ENCODE measurements at places on chromosomes 1 and 21.

GRCh38 chr1:72434070-72434469 lies 151.7 kb upstream of the NEGR1 start:
- DNase-seq, result no peak

DNA sequence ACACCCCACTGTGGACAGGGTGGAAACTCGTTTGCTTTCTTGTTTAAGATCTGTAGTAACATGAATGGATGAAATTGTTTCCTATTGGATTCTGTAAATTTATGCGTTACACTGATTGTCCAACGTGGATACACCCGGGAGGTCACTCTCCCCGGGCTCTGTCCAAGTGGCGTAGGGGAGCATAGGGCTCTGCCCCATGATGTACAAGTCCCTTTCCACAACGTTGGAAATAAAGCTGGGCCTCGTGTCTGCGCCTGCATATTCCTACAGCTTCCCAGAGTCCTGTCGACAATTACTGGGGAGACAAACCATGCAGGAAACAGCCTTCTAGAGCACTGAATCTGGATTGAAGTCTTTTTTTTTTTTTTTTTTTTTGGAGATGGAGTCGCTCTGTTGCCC lies 1.4 kb downstream of the RCC1 start:
- no peak for DNase-seq

DNA sequence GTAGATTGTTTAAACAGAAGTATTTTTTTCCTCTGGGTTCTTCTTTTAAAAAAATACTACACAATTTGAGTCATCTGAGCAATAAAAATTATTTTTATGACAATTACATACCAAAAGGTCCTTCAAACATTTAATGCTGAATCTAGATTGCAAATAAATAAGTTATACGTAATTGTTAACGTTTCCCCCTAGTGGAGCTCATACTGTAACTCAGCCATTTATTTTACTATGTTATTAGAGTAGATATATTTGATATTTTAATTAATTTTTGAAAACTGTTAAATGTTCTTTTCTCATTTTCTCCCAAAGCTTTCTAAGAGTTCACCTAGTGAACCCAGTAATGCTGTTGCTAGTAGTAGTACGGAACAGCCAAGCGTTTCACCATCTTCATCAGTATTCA lies 33.5 kb downstream of the ZMYM1 start:
- no peak for DNase-seq

GRCh38 chr1:91803123-91803522 lies 82.8 kb downstream of the TGFBR3 start:
- DNase-seq, result no peak

- no peak for DNase-seq
These were observed 218.8 kb downstream of the ZP4 start for GRCh38 chr1:237671935-237672334.

DNA sequence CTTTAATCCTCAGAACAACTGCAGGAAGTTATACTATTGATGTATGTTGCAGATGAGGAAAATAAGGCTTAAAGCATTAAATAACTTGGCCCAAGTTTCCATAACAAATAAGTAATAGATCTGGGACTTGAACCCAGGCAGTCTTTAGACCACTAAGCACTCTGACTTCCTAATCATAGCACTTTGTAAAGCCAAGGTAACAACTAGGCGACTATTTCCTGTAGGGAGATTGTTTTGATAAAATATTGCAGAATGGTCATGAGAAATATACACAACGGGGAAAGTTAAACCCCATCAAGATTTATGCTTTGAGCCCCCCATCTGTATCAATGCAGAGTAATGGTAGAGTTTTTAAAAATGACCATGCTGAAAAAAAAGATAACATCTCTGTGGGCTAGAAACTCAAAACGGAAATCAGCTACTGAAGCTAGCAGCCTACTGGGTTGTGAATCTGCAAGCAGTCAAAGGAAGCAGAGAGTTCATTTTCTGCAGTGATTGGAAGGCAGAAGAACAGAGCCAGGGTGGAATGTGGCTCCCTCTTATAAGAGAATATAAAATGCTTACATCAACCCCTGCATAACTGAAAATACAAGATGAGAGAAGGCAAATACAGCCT lies 111.2 kb upstream of the OLIG2 start:
- DNase-seq, result no peak

DNA sequence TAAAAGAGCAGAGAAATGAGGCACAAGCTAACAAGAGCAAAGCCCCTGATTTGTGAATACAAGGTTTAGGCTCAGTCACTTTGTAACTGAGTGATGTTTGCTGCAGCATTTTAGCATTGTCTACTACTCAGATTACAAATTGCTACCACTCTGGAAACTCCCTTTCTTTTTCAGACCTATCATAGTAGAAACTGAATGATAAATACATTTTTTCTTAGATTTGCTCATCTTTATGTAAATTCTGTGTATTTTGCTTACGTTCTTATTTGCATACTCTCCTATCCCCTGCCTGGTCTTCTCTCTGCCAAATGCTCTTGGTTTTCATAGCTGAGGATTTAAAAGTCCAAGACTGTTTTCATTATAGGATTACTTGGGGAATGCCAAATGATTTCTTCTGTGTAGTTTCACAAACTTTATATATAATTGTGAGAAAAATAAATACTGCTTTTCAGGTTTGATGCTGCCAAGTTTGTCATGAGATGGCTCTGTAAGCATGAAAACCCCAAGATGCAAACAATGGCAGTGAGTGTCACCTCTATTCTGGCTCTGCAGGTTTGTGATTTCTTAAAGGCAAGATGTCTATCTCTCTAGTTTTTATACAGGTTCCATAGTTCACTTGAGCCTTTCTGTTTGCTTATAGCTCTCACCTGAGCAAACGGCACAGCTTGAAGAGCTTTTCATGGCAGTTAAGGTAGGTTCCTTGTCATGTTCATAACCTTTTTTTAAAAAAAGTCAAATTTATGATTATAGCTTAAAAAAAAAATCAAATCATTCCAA lies 24.7 kb downstream of the ZYG11A start:
- DNase-seq, result no peak

DNA sequence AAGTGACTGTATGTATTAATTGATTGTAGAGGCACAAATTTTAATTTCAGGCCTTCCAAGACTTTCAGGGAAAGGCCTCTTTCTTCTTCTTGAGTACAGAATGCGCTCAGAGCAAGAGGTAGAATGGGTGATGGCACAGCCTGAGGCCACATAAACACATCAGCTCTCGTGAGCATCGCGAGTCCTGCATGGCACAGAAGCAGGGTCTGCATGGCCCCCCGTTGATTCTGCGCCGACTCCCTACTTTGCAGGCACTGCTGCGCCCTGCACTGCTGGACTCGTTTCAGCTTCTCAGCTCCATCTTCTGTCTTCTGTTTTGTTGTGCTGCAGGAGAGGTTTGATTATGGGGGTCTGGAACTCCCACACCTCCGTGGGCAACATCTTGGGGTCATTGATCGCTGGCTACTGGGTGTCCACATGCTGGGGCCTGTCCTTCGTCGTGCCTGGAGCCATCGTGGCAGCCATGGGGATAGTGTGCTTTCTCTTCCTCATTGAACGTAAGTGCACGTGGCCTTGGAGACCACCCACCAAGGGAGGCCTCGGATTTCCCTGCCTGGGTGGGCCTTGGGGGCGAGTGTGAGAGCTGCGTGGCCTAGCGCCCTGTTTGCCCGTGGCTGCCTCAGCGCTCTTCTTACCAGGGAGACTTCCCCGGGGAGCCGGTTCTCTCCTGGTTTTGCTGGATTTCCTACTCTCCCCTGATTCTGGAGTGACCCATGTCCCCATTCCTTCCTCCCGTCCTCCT lies 29.6 kb downstream of the SLC37A1 start:
- DNase-seq, result no peak

GRCh38 chr1:54409156-54410142 lies 3.3 kb upstream of the SSBP3 start:
- DNase-seq, result no peak

DNA sequence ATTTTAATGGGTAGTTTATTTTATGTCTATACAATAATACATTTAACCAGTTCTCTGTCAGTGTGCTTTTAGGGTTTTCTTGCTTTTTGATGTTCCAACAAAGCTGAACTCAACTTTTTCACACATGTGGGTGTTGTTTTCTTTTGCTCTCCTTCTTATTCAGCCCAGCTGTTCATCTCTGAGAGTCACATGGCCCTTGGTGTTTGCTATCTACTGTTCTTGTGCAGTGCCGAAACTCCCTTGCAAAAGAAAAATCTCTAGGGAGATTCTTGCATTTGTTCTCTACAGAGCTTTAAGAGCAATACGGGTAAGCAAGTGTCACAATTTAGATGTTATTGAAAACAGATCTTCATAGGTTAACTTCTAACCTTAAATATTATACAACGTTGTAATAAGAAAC lies 281.1 kb upstream of the CXADR start:
- no peak for DNase-seq

GRCh38 chr1:11569551-11569950 lies 84.7 kb downstream of the FBXO2 start:
- DNase-seq, result no peak

GRCh38 chr1:18608534-18608933 lies 22.1 kb upstream of the PAX7 start:
- DNase-seq, result no peak

GRCh38 chr1:236515443-236515958 lies 8.3 kb upstream of the LGALS8 start:
- DNase-seq, result no peak

- no peak for DNase-seq
These were observed 47.1 kb upstream of the KAZN start for GRCh38 chr1:14551386-14551785.

GRCh38 chr1:31003613-31004230 lies 61.8 kb downstream of the PUM1 start:
- no peak for DNase-seq

- no peak for DNase-seq
These were observed 32.5 kb upstream of the DMBX1 start for GRCh38 chr1:46457178-46457577.

GRCh38 chr1:21734526-21734925 lies 48.4 kb downstream of the USP48 start:
- DNase-seq, result no peak

- no peak for DNase-seq
These were observed 135.3 kb upstream of the PRMT6 start for GRCh38 chr1:106921186-106921585.

GRCh38 chr1:46532498-46533178 lies 18.8 kb downstream of the KNCN start:
- DNase-seq, result peak; percentile 71

- DNase-seq, result no peak
These were observed 7.9 kb upstream of the MRPS15 start for GRCh38 chr1:36471830-36472641.

DNA sequence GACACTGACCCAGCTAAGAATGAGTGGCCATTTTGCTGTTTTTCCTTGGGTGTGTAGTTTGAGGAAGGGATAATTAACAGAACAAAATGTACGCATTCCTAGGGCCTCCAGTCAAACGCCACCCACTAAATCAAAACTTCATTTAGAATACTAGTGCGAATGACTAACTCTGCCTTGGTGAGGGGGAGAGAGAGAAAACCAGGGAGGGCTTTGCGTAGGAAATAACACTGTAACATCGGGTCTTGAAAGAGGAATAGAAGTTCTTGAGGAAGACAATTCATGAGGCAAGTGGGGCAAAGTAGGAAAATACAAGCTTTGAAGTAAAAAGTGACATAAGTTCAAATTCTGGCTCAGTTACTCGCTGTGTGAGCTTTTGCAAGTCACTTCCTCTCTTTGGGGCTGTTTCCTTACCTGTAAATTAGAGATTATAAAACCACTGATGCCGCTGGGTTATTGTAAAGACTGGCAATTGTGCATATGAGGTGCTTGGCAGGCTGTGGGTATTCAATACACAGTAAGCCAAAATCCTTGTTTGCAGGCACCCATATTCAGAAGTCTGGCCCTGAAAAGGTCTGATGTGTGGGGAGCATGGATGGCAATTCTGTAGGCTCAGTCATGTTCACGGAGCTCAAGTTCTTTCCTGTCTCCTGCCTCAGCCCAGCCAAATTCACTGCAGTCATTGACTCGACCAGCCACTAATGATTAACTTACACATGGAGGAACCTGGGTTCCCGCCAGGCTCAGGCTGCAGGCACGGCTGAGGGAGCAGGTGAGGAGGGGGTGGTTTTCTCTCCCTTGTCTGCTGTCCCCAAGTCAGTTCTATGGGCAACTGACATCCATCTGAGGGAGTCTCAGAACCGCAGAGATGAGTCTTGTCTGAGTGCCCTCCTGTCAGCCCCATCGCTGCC lies 140.3 kb upstream of the CSF3R start:
- no peak for DNase-seq

- DNase-seq, result no peak
These were observed 255.6 kb downstream of the AKT3 start for GRCh38 chr1:243594455-243594854.

GRCh38 chr21:34353182-34353581 lies 10.6 kb upstream of the KCNE2 start:
- DNase-seq, result no peak

DNA sequence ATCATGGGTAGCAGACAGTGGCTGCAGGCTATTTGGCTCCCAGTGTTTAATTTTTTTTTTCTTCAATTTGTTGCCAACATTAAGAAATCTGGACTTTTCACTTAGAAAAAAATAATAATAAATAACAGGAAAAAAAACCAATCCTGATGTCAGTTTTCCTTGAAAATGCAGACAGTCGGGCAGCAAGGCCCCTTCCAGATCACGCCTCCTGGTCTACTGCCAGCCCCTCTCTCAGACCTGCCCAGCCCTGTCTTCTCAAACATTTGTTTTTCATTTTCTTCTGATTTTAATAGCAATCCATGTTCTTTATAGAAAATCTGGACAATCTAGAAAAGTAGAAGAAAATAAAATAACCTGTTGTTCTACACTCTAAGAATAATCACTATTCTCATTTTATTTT lies 15.5 kb downstream of the IFNGR2 start:
- DNase-seq, result no peak

- DNase-seq, result no peak
These were observed 54.9 kb downstream of the AHDC1 start for GRCh38 chr1:27548858-27549719.

GRCh38 chr21:16082038-16082816 lies 352.4 kb downstream of the USP25 start:
- DNase-seq, result no peak

- no peak for DNase-seq
These were observed 42.3 kb downstream of the NVL start for GRCh38 chr1:224287714-224288113.

DNA sequence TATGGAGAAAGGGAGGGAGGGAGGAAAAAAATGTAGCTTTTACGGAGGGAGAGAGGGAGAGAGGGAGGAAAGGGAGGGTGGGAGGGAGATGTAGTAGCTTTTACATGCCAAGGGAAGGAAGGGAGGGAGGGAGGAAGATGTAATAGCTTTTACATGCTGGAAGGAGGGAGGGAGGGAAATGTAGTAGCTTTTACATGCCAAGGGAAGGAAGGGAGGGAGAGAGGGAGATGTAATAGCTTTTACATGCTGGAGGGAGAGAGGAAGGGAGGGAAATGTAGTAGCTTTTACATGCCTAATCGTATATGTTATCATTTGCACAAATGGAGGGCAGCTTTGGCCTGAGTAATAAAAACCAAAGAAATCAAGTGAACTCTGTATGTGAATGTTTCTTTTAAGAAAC lies 35.6 kb downstream of the EEIG2 start:
- no peak for DNase-seq

GRCh38 chr1:198632007-198632406 lies 6.8 kb upstream of the PTPRC start:
- no peak for DNase-seq

GRCh38 chr1:94009304-94009703 lies 100.1 kb upstream of the GCLM start:
- DNase-seq, result no peak

- no peak for DNase-seq
These were observed 270.7 kb upstream of the RUNX1 start for GRCh38 chr21:35319684-35320283.

Data from activated CD4-positive, alpha-beta T cell treated with anti-CD3 and anti-CD28 coated beads for 4 hours (primary cell).